ENCODE measurements at places on chromosomes 5 and 9.

DNA sequence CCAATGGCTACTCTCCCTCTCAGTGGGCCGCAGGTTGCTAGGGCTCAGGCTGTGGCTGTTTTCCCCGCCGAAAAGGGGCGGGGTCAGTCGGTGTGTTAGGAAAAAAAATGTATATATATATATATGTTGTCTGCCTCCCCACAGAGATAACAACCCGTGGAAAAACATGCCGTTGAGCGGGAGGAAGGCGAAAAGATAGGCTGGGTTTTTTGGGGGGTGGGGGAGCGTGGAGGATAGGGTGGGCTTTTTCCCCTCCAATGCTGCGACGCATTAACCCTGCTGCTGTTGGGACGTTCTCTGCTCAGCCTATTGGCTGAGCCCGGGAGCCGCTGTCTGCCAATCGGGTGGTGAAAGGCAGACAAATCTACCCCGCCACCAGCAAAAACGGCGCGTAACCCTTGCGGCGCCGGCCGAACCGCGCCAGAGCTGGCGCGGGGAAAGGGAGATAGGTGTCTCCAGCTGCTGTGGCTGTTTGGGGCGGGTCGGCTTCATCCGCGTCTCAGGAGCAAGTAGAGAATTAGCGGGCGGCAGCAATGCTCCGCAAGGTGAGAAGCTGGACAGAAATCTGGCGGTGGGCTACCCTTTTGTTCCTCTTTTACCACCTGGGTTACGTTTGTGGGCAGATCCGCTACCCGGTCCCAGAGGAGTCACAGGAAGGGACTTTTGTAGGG, at the start of gene PCDHGC4:
PCDHGC4 (plus strand) TSS at position 390 of the 671 bp plus-strand sequence; CDS start at position 534, 144 bp downstream.
- no peak for DNase-seq

DNA sequence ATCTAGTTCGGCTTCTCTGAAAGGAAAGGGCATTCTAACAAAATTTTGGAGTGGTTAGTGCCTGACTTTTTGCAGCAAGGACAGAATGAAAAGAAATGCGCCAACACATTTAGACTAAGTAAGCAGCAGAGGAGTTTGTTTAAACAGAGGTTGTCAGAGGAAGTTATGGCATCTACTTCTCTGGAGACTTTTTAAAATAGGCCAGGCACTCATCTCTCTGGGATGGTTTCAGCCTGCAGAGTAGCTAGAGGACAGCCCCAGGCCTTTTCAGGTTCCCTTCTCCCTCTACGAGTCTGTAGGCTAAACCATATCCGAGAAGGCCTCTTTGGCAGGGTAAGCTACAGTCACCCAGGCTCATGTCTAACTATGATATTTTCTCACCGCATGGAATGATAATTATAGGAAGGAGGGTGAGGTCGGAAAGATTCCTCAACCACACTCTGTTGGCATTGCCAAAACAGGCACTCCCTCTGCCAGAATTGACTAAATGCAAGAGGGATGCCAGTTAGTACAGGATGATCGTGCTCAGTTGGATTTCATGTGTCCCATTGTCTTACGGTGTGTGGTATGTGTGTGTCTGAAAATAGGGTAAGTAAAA, 1.4 kb upstream of the CTXN3 start:
- DNase-seq = no peak

GRCh38 chr5:157306692-157307471, 41.0 kb downstream of the CYFIP2 start:
- no peak for DNase-seq

DNA sequence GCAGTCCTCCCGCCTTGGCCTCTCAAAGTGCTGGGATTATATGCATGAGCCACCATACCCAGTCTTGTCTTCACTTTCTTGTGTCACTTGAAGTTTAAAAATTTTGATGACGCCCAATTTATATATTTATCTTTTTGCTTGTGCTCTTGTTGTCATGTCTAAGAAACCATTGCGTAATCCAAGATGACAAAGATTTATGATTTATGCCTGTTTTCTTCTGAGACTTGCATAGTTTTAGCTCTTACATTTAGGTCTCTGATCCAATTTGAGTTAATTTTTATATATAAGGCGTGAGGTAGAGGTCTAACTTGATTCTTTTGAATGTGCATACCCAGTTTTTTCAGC, 18.6 kb downstream of the ANKHD1 start:
- no peak for DNase-seq

DNA sequence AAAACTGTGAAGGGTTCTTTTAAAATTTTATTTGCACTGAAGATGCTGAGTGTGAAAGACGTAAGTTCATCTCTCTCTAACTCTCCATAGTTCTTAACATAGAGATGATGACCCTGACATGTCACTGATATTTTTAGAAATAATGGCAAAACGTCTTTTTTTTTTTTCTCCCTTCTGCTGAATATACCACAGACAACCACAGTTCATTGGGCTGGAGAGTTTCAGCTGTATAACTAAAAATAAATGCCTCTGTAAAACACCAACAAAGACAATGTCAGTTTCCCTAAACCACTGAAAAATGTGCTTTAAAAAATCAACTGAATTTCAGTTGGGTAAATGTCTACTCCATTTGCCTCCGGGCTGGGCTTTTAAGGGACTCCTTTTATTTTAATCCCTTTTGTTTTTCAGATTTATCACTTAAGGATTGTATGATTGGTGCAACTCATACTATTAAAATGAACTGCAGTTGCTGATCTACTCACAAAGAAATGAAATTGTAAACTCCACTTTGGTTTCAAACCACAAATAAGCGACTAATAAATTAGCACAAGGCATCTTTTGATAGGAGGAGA, 830.9 kb upstream of the WWC1 start:
- DNase-seq = no peak

DNA sequence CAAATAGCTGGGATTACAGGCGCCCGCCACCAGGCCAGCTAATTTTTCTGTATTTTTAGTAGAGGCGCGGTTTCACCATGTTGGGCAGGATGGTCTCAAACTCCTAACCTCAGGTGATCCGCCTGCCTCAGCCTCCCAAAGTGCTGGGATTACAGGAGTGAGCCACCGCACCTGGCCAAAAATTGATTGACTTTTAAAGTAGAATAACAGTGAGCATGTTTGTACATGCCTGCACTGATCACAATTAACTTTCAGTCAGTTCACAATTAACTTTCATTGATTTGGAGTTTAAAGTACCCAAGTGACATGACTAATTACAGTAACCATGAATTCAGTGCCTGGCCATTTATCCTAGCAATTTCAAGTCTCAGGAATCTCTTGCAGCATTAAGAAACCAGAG, 61.3 kb downstream of the ANKH start:
- no peak for DNase-seq

GRCh38 chr5:151284392-151284967, 19.1 kb downstream of the SLC36A3 start:
- no peak for DNase-seq

GRCh38 chr9:114722081-114722621, 40.2 kb upstream of the TEX48 start:
- DNase-seq = no peak

DNA sequence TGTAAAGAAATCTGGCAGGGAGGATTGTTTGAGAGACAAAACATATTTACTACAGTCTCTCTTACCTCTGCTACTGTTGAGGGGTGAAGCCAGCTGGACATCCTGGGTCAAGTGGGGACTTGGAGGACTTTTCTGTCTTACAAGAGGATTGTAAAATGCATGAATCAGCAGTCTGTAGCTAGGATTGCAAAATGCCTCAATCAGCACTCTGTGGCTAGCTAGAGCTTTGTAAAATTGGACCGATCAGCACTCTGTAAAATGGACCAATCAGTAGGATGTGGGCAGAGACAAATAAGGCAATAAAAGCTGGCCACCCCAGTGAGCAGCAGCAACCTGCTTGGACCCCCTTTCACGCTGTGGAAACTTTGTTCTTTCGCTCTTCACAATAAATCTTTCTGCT, 995.8 kb upstream of the CDH6 start:
- no peak for DNase-seq

DNA sequence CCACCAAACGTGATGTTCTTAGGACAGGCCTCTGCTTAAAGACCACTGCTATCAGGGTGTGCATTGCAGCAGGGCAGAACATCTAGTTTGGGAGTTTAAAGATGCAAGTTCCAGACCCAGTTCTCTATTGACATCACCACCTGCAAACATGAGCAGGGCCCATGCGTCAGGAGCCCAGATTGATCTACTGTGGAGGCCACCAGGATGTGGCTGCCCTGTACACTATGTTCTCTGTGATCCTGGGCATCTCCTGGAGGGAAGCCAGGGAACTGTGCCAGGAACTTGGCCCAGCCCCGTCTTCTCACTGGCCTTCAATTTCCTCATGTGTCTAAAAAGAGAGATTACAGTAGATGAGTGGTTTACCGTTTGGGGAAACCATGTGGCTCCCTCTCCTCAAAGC, 87.1 kb downstream of the PDE6A start:
- no peak for DNase-seq

GRCh38 chr5:170451747-170452365, 52.0 kb upstream of the KCNIP1 start:
- DNase-seq = no peak

DNA sequence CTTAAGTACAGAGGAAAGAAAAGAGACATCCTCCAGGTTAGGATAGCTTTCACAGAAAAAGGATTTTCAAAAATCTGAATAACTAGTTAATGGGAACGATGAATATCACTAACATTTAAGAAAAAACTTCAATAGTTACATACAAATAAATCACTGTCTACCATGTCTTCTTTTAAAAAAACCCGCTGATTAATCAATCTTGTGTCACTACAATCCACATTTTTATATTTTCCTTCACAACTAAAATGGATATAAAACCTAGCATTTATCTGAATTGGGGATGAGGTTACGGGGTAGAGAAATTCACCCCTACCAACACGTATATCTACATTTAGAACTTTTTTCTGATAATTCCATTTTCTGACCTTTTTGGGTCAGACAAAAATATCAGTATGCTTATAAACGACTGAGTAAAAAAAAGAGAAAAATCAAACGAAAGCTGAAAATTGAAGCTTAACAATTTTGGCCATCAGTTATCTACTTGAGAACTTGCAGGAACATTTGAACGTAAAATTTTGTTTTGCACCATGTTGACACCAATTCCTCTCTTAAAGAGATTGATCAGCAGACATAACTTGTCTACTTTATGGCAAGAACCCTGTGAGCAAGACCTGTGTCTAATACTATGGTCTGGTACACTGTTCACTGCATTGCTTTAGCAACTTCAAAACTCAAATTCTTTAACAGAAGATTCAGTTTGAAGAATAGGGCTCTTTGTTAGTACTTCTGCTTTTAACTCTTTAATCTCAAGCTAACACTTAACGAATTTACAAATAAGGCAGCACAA, 4.8 kb downstream of the NR3C1 start:
- DNase-seq = no peak

DNA sequence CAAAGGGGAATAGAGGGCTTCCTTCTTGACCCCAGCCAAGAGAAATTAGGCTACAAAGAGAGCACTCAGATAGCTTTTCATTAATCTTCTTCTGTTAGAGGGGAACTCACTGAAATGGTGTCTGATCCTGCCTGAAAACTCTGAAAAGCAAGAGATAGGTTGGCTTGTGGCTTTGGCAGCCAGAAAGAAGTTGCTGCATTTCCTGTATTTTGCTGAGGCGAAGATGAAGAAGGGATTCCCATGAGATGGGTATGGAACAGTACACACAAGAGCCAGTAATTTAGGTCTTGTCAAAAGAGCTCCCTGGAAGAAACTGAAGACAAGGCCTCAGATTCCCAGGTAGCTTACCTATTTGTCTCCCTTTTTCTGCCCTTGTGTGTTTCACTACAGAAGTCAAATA, 120.9 kb upstream of the TARS1 start:
- no peak for DNase-seq

- no peak for DNase-seq
Measured at GRCh38 chr5:153598099-153598498, 107.6 kb downstream of the GRIA1 start.

DNA sequence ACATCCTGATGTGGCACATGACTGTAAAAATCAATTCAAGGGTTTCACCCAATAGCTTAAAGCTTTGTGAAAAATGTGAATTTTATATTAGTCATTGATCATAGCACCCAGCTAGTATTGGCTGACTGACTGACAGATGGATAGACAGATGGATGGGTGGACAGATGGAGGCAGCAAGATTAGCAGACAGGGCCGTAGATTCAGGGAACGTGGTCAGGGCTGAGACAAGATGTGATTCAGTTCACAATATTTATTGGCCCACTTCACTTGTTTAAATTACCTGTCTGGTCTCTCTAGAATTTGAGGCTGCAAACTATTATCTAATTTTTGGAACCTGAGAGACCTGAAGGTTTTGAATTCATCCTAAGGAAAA, 12.0 kb upstream of the PCSK5 start:
- DNase-seq = no peak

DNA sequence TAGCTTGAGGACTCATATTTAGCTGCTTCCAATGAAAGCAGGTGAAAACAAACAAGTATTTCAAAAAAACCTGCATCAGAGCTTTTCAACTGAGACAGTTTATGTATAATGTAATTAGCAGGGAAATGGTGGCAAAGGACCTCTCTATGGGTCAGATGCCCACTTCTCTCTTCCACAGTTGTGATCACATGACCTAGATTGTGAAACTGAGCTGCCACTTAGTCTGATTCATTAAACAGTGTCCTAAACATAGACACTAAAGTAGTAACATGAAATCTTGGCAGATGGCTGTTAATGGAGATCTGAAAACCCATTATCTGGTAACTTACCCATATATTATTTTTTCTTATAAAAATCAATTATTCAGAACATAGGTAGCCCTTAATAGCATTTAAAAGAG, 663.6 kb upstream of the RIOK2 start:
- DNase-seq = no peak

DNA sequence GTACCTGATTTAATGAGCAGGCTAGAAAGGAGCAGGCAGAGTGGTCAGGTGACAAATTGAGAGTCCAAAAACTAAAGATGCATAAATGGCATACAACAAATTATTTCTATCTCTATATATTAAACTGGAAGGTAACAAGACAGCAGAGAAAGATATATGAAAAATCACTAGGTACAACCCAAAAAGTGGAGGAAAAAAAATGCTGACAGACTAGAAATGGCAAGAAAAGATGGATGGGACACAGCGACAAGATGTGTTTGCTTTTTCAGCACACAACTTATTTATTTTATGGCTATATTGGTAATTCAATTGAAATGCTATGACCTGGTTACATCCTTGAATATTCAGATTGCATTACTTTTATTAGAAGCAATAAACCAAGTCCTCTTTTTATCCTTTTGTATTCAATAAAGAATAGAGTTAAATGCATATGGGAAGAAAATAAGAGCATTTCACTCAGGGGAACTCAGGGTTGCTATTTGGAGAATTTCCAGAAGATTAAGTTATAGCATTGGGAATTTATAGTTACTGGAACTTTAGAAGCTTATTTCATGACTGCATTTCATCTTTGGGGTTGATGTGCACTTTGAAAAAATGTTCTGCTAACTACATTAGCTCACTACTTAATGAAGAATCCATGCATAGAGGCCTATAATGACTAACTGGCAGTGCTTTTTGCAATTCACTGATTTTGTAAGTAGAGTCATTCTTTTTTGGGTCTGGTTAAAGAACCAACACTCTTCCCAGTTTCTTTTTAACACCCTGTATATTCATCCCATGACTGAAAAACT, 566.6 kb upstream of the TUSC1 start:
- DNase-seq = no peak

- DNase-seq = no peak
Measured at GRCh38 chr5:139668064-139668880, 20.1 kb downstream of the CXXC5 start.
